ENCODE measurements at places on chromosomes 1 and 21.

DNA sequence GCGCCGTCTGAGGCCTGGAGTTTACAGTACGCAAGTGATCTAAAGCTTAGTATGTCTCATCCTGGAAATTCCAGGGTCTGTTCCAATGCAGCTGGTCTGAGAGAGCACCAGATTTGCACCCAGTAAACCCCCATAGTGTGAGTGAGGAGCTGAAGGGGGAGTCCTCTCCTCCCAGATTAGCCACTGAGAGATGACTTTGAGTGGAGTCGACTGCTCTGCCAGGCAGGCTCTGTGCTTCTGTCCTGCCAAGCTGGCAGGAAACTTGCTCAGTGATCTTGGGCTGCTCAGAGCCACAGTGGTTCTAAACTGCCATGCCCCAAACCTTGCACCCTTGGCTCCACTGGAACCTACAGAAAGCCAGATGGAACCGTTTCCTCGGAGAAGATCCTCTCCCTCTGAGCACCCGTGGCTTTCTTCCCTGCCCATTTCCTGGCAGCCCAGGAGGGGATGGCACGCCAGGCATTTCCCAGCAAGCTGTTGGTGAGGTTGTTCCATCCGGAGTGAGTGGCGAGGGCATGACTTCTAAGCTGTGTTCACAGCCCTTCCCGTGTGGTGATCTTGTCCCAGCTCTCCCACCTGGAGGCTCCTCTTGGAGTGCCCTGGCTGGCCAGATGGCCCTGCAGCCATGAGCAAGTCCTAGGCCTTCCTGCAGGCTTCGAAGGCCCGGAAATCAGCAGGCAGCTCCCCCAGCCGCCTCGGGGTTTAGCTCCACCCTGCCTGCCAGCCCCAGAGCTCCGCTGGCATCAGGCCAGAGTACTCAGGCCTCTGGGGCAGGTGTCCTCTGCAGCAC, 125.9 kb upstream of the VAMP3 start:
- no peak for DNase-seq

GRCh38 chr1:151165281-151165737, 393 bp downstream of the LYSMD1 start:
- DNase-seq: no peak

- no peak for DNase-seq
These were observed 59.5 kb upstream of the EFHD2 start for GRCh38 chr1:15350151-15350550.

GRCh38 chr21:37118187-37118826, 45.3 kb downstream of the TTC3 start:
- DNase-seq: no peak

GRCh38 chr1:245877976-245878375, 629.1 kb downstream of the SMYD3 start:
- no peak for DNase-seq

GRCh38 chr1:73839922-73840321, 358.1 kb downstream of the LRRIQ3 start:
- DNase-seq: peak; percentile 4

All from activated CD4-positive, alpha-beta T cell treated with anti-CD3 and anti-CD28 coated beads, Interleukin-2, Interleukin-4, amounts not matched to agents 100 ng/mL and 50 ng/mL, durations not matched to agents 16 hours and 8 hours (primary cell).